Naive B cell (primary cell): ENCODE measurements at places on chromosomes 1 and 21. TPM values are rescaled to one million over a fixed set of nuclear protein-coding genes. Genes with fewer than 3 reads are reported as not detected.

Gene SRP9
- polyA plus RNA-seq = 302 TPM

Gene ACTRT2
- polyA plus RNA-seq = not detected

Gene DENND2C
- not detected for polyA plus RNA-seq

Gene KIF2C
- polyA plus RNA-seq = 0.38 TPM

Gene LPAR3
- not detected for polyA plus RNA-seq

Gene KRTAP12-2
- not detected for polyA plus RNA-seq

Gene ACOT11
- polyA plus RNA-seq = not detected

Gene ARHGAP29
- polyA plus RNA-seq = not detected

Gene PRDM16
- not detected for polyA plus RNA-seq

Gene SCYL3
- polyA plus RNA-seq = 12.9 TPM

Gene CD5L
- polyA plus RNA-seq = not detected

Gene S1PR1
- polyA plus RNA-seq = 159 TPM

Gene MUL1
- polyA plus RNA-seq = 28.5 TPM

Gene NTRK1
- polyA plus RNA-seq = not detected

Gene CDC42
- 332 TPM for polyA plus RNA-seq

Gene SLAMF1
- polyA plus RNA-seq = 20.0 TPM

Gene GJA9
- not detected for polyA plus RNA-seq

Gene DMBX1
- not detected for polyA plus RNA-seq

Gene GPR37L1
- polyA plus RNA-seq = not detected

Gene ORC1
- not detected for polyA plus RNA-seq

Gene MAP3K6
- 2.1 TPM for polyA plus RNA-seq

Gene RPE65
- polyA plus RNA-seq = not detected

Gene TIAM1
- not detected for polyA plus RNA-seq

Gene RNF187
- 50.1 TPM for polyA plus RNA-seq

Gene CR1L
- not detected for polyA plus RNA-seq

Gene CFHR4
- not detected for polyA plus RNA-seq

Gene KLF17
- not detected for polyA plus RNA-seq

Gene CFAP141
- not detected for polyA plus RNA-seq

Gene TMEM200B
- not detected for polyA plus RNA-seq

Gene SPRR4
- polyA plus RNA-seq = not detected

Gene NUF2
- polyA plus RNA-seq = 0.88 TPM

Gene NGF
- not detected for polyA plus RNA-seq

Gene SPRR3
- not detected for polyA plus RNA-seq

Gene SLC26A9
- polyA plus RNA-seq = not detected

Gene ITSN1
- polyA plus RNA-seq = 1.4 TPM

Gene ZNF683
- polyA plus RNA-seq = not detected

Gene FCRL5
- 134 TPM for polyA plus RNA-seq
